ENCODE measurements at places on chromosomes 1 and 21.

DNA sequence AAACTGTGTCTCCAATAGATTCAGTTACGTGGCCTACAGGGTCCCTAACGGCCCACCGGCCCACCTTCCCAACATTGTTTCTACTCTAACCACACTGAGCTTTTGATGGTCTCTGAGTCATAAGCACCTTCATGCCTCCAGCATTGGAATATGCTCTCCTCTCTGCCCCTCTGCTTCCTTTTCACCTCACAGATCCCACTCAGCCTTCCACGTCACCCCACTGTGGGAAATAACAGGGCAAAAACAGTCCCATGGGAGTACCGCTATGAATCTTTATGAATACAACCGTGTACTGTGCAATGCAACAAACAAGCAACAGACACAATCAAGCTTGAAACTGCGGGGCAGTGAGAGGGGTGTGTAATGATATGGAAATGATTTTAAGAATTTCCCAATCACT is 5.3 kb upstream of the SARS1 start:
- DNase-seq = no peak

DNA sequence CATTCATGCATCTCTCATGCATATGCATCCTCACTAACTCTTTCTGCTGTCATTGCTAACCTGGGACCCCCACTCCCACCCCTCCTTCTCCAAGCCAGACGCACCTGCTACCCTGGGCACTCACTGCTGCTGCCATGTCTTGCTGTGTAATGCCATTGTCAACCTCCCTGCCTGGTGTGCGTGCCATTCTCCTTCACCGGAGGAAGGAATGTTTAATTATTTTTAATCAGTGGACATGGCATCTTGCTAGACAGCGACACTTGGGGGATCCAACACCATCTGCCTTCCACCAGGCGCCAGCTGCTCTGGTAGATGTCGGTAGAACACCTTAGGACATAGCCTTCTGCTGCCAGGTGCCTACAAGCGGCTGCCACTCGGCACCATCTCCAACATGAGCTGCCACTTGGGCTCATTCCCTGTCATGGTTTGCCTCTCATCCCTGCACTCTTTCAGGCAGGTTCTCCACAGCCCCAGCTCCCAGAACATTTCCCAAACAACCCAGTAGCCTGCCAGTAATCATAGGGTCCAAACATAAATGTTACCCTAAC is 306.9 kb downstream of the TTLL7 start:
- DNase-seq = no peak

DNA sequence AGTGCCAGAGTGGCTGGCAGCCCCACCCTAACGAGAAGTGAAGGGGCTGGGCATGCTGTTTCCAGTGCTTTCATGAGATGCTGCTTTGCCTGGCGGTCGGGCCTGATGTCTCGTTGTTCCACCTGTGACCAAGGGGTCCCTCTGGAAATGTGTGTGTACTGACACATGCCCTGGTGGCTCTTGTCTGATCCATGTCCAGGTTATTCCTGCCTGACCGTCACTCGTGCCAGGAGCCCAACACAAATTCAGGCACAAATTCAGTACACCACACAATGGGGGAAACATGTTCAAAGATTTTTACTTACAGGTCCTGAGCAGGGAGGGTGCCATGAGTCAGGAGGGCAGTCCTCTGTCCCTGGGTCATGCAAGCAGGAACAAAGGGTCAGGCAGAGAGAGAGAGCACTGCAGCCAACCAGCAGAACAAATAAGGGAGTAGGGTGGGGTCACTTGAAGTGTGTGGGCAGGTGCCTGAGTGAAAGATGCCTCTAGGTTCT is 76.3 kb downstream of the ADARB1 start:
- DNase-seq = no peak

- no peak for DNase-seq
These were observed 7.6 kb upstream of the TRIT1 start for GRCh38 chr1:39890880-39891279.

- DNase-seq = no peak
These were observed 2.4 kb upstream of the SPOCD1 start for GRCh38 chr1:31818206-31818605.

DNA sequence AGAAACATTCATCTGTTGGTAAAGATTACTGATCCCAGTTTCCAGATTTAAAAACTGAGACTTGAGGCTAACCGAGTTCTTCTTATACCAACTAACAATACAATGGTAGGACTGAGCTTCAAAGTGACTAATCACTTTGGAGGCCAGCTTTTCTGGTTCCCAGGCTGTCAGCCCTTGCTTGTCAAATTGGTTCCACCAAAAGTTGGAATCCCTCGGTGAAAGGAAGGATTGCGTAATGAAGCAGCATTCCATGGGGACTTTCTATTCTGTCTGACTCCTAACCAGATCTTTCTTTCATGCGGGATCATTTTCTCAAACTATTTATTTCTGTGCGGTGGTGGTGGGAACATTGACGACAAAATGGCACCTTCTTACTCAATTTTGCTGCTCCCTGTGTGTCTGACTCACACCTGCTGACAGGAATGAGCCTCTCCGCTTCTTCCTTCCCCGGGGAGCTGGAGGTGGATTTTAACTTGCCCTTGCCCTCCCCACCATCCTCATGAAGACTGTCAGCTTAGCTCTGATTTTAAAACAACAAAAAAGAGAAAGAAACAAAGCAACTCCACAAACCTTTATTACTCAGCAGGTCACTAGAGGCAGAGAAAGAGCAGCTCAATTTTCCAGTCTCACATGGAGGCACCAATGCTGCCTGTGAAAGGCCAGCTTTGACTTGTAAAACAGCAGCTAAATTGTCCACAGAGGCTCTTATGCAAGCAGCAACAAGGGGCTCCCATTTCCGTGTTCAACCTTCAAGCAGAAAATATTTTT is 32.9 kb upstream of the RASAL2 start:
- DNase-seq = no peak

GRCh38 chr1:224880593-224881307 is 48.7 kb upstream of the DNAH14 start:
- no peak for DNase-seq

GRCh38 chr1:112637254-112638109 is 17.9 kb downstream of the CAPZA1 start:
- no peak for DNase-seq

DNA sequence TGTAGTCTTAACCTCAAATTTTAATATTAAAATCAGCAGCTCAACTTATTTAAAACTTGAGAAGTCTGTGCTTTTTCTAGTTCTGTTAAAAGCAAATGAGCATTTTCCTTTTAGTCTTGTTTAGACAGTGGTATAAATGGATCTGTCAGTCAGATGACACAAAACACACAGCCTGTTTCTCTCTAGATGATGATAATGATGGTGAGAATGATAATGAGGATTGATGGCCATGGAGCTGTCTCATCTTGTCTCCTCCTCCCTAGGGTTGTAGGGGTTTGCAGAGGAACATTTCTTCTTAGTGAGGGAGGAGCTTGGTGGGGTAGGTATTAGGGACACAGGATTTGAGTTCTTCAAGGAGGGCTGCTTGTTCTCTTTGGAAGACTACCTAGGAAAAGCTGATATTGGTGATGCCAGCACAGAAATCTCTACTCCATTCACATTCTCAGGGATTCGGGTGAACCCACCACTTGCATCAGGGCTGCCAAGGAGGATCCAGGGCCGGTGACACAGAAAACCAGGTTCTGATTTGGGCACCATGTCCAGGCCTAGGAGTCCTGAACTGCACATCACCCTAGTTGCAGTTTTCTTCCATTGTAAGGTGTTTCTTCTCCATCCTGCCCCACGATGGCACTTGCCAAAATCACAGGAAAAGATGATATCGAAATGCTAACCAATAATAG is 147.6 kb downstream of the RHOU start:
- DNase-seq = no peak
